Tibial nerve (tissue), 4 donors: ENCODE measurements at places on chromosomes 1 and 21. TPM values are rescaled to one million over a fixed set of nuclear protein-coding genes. Genes with fewer than 3 reads are reported as not detected.

The HPDL gene
- total RNA-seq, result 2.4 TPM

The CDCA8 gene
- total RNA-seq, result 0.90 TPM

The BRINP3 gene
- not detected for total RNA-seq

The CYP4A22 gene
- 3.6 TPM for total RNA-seq

GRCh38 chr1:235317168-235317567 is 10.8 kb downstream of the ARID4B start:
- H3K4me3 ChIP-seq, result no peak overlapping the region
- H3K4me1 ChIP-seq, result peaks cover 13% of the 10 kb centered on the region
- peaks cover 9% of the 10 kb centered on the region for H3K36me3 ChIP-seq
- H3K27me3 ChIP-seq, result no peaks in the 10 kb centered on the region
- no peak overlapping the region for H3K27ac ChIP-seq

GRCh38 chr1:21307663-21308305 is 17.5 kb upstream of the ECE1 start:
- no peaks in the 10 kb centered on the region for H3K36me3 ChIP-seq
- H3K27ac ChIP-seq, result peak overlapping the region; percentile 98
- no peaks in the 10 kb centered on the region for H3K27me3 ChIP-seq
- DNase-seq, result no peak

GRCh38 chr1:14320518-14320917 is 278.0 kb upstream of the KAZN start:
- H3K4me3 ChIP-seq, result no peak overlapping the region
- H3K27ac ChIP-seq, result no peak overlapping the region
- H3K27me3 ChIP-seq, result no peaks in the 10 kb centered on the region
- no peak for DNase-seq
- no peaks in the 10 kb centered on the region for H3K36me3 ChIP-seq

GRCh38 chr1:173502104-173502503 is 25.0 kb downstream of the PRDX6 start:
- no peaks in the 10 kb centered on the region for H3K4me1 ChIP-seq
- no peak for DNase-seq
- no peak overlapping the region for H3K4me3 ChIP-seq
- H3K27me3 ChIP-seq, result no peaks in the 10 kb centered on the region
